ENCODE measurements at places on chromosomes 5 and 9.

- DNase-seq, result no peak
Measured at GRCh38 chr5:146284016-146284415, 54.6 kb upstream of the POU4F3 start.

GRCh38 chr9:130172858-130173665, 858 bp downstream of the NCS1 start:
- DNase-seq, result peak; percentile 7

DNA sequence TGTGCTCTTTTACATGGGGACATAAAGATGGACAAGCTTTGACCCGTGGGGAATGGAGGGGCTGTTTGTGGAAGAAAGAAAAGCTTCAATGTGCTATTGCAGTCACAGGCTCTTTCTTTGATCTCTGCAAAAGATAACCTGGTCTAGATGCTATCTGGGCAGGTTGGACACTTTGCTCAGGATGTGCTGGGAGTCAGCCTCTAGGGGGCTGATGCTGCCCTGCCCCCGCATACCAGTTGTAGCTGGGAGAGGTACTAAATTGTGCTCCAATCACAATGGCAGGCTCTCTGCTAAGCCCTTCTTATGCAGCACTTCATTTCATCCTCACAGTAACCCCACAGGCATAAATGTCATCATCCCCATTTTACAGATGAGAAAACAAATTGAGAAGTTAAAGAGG, 67.2 kb downstream of the PSD2 start:
- DNase-seq, result no peak

- DNase-seq, result no peak
Measured at GRCh38 chr9:129851821-129852220, 16.6 kb downstream of the USP20 start.

DNA sequence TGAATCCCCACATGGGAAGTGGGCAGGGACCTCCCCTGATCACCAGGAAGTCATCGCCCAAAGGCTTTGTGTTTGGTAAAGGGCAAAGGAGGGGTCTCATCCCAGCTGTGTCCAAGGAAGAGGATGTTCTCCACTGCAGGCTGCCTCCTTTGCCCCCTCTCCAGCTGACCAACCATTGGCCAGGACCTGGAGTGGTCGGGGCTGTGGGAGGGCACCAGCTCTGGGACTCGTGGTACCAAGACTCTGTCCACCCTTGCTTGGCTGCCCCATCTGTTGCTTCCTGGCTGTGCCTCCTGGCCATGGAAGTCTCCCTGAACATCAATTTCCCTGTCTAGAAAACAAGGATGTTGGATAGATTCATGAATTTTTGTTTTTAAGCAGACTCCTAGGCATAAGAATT, 34.1 kb downstream of the COL15A1 start:
- no peak for DNase-seq

GRCh38 chr5:178074266-178074952, 38.9 kb upstream of the N4BP3 start:
- no peak for DNase-seq

DNA sequence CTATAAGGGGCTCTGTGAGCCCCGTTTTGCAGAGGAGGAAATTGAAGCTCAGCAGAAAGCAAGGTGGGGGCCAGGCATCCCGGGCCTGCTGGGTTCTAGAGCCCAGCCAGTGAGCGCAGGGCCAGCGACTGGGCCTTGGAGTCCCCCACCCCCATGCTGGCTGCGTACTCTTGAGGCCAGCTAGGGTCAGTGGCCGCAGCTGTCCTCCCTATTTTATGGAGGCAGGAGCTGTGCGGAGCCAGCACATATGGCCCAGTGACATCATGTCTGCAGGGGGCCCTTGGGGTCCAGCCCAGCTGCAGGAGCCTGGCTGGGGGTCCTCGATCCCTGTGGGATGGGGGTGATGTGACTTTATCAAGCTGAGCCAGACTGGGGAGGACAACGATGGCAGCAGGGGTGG, 71.3 kb downstream of the HMCN2 start:
- no peak for DNase-seq

DNA sequence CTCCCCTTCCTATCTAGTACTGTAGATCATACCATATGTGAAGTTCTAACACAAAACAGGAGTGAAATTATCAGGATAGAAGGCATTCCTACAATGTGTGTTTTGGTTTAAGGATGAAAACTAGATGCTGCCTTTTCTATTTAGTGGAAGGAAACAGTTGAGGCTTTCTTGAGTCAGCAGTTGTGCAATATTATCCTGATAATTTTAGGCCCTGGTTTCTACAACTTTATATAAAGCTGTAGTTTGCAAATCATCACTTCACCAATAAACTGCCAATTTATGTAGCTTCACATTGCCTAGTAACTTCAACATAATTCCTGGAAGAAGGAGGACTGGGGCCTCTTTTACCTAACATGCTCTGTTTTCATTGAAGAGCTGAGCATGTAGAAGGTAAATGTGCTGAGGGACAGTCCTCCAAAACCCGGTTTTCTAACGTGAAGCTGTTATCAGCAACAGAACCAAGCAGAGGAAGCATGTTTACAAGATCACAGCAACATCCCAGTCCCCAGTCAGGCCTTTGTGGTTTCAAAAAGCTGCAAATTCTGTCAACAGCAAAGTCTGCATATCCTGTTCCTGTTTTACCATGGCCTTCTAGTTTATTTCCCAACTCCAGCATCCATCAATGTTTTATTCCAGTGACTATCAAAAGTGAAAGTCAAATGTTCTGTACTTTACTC, 513.4 kb upstream of the MEF2C start:
- DNase-seq, result no peak

- DNase-seq, result no peak
Measured at GRCh38 chr9:75201480-75202209, 113.3 kb downstream of the OSTF1 start.

DNA sequence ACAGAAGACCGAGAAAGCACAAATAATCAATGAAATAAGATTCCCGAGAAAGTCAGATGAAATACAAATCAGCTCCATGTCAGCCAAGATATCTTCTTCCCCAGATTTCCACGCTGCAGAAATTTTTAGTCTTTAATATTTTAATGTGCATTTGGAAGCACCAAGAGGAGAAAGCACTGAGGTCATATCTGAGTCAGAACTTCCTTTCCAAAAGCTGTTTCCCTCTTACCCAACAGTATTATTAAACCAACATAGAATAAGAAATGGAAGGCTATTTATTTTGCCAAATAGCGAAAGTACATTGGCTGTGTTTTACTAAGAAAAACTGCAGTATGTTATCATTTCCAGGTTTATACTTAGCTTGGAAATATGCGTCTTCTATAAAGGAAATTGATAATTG, 772.1 kb upstream of the CDH9 start:
- no peak for DNase-seq

DNA sequence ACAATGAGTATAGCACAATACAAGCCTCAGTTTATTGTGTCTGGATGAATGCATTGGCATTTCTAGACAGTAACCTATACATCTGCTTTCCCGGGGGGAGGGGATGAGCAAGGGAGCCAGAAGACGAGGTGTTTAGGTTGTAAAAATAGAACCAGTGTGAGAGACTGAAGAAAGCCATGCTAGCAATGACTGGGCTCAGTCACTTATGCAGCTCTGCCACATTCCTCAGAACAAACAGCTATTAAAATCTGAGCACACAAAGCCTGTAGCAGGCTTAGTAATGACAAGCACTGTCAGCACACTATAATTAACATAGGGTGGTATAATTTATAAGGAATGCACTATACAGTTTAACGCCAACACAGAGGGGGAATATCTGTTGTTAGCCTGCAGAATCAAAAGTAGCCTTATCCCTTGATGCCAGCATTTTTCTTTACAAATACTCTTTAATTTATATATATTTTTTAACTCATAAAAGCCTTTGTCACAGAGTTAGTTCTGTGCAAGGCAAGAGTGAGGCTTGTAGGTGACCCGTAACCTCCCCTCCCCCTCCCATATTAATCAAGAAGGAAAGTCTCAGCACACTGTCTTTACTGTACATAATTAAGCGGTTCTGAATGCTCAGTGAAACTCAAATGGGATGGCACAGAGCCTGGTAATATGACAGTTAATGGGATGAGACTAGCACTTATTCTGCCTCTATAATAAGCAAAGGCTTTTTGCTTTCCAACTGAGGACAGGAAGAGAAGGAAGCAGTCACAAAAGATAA, 295.4 kb downstream of the CSNK1G3 start:
- DNase-seq, result no peak

- DNase-seq, result no peak
Measured at GRCh38 chr9:6845880-6846279, 88.1 kb downstream of the KDM4C start.

DNA sequence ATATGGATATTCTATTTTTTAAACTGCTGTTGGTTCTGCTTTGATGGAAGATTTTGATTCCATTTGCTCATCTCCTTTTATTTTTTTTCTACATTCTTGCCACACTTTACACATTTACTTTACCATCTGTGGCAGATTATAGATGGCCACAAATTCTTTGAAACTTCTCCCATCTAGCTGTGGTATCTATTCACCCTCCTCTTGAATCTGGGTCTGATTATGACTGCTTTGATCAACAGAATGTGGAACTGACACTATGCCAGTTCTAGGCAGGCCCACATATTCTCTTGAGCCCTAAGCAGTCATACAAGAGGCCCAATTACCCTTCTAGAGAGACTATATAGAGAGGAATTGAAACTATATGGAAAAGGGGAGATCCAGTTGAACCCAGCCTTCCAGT, 439.0 kb upstream of the PTGER4 start:
- no peak for DNase-seq

GRCh38 chr5:77129391-77129990, 42.4 kb upstream of the ZBED3 start:
- DNase-seq, result no peak

- no peak for DNase-seq
Measured at GRCh38 chr9:74333384-74334032, 163.6 kb upstream of the RORB start.

DNA sequence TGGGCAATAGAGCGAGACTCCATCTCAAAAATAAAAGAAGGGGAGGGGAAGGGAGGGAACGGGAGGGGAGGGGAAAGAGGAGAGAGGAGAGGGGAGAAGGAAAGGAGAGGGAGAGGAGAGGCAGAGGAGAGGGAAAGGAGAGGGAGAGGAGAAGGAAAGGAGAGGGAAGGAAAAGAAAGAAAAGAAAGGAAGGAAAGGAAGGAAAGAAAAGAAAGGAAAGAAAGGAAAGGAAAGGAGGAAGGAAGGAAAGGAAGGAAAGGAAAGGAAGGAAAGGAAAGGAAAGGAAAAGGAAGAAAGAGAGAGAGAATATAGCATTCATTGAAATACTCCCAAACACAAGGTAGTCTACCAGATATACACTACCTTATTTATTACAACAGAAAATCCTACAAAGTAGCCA, 44.8 kb downstream of the SUSD1 start:
- DNase-seq, result no peak

DNA sequence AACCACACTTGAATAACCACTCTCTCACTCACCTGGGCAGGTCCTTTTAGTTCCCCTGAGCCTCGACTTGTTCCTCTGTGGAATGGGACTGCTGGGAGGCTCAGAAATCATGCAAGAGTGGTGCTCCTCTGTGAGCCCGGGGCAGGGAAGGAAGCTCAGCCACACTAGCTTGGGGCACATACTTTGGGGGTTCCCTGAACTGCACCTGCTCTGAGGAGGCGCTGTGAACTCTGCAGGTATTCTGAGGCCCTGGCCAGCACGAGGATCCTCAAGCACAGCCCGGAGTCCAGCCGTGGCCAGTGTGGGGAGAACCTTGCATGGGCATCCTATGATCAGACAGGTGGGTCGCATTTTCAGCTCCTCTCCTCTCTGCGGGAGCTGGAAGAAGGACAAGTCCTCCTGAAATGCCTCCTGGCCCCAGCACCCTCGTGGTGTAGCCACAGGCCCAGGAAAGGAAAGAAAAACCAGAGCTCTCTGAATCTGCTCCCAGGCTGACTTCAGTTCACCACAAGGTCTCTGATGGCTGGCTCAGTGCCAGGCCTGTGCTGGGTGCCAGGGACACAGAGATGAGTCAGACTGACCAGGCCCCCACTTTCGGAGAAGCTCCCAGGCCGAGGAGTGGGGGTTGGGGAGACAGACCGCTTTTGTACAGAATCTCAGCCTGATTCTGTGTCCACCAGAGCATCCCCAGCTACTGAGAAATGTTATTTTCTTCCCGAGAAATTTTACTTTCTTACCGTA, 11.9 kb downstream of the GLIPR2 start:
- peak; percentile 51 for DNase-seq

GRCh38 chr5:103587185-103587748, 24.7 kb upstream of the NUDT12 start:
- no peak for DNase-seq

- DNase-seq, result no peak
Measured at GRCh38 chr5:159632866-159633265, 283.4 kb upstream of the ADRA1B start.

DNA sequence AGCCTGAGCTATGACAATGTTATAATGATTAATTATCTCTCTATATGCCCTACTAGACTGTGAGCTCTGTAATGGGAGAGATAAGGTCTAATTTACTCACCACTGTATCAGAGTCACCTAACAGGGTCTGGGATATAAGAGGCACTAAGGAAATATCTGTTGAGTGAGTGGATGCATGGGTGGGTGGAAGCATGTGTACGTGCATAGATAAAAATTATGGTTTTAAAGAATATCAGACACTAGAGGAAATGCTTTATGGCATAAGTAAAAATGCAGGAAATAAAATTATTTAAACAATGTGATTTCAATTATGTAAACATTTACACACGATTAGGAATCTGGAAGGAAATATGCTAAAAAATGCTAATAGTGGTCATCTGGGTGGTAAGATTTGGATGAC, 137.8 kb downstream of the SPOCK1 start:
- DNase-seq, result no peak

GRCh38 chr9:15357050-15357653, 50.1 kb upstream of the TTC39B start:
- DNase-seq, result peak; percentile 20

- no peak for DNase-seq
Measured at GRCh38 chr5:62306323-62306895, 403 bp downstream of the KIF2A start.

DNA sequence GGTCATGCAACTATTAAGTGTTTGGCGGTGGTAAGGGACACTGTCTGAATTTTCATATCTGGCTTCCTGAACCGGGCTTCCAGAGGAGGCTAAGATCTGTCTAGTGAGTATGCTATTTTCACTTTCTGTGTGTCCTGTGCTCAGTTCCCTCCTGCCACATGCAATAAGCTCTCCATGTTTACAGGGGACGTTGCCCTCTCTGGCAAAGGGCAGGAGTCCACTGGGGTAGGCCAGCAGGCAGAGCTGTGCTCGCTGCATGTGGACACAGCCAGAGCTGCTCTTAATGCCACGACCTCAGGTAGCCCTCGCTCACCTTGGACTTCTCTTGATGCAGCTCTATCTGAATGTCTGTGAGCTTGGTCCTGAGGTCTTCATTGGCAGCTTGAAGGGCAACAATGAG, 111.2 kb downstream of the JAKMIP2 start:
- DNase-seq, result no peak

GRCh38 chr5:54442271-54442670, 13.2 kb upstream of the HSPB3 start:
- DNase-seq, result no peak

Data from activated T-cell treated with anti-CD3 and anti-CD28 coated beads for 24 hours (primary cell).